Aortic smooth muscle cell (primary cell): ENCODE measurements at places on chromosomes 1 and 21. TPM values are rescaled to one million over a fixed set of nuclear protein-coding genes. Genes with fewer than 3 reads are reported as not detected.

GPR25 gene
- not detected in 2 replicates for total RNA-seq

FLG2 gene
- not detected in 2 replicates for total RNA-seq

HES3 gene
- total RNA-seq: not detected in 2 replicates

ESPN gene
- total RNA-seq: not detected in 2 replicates

INSRR gene
- total RNA-seq: under 0.01 TPM in 1 of 2 replicates, not detected in the other

HAO2 gene
- total RNA-seq: not detected in 2 replicates

SIM2 gene
- not detected in 2 replicates for total RNA-seq

FCGR3A gene
- not detected in 2 replicates for total RNA-seq

P3H1 gene
- 106 and 110 TPM in 2 replicates for total RNA-seq

DSTYK gene
- total RNA-seq: 16.5 and 18.5 TPM in 2 replicates

UBE2U gene
- total RNA-seq: 0.06 TPM in 1 of 2 replicates, not detected in the other

C1orf210 gene
- not detected in 2 replicates for total RNA-seq

ANKRD34A gene
- 0.40 and 0.62 TPM in 2 replicates for total RNA-seq

KDF1 gene
- total RNA-seq: not detected in 2 replicates

WDR64 gene
- not detected in 2 replicates for total RNA-seq

SELL gene
- total RNA-seq: 0.79 and 0.81 TPM in 2 replicates

TNFRSF1B gene
- total RNA-seq: 3.0 and 6.7 TPM in 2 replicates

LAMC2 gene
- 5.0 and 5.3 TPM in 2 replicates for total RNA-seq

OR2AK2 gene
- total RNA-seq: not detected in 2 replicates

LCE1A gene
- not detected in 2 replicates for total RNA-seq

DNM3 gene
- total RNA-seq: 1.1 and 1.2 TPM in 2 replicates

TNFRSF25 gene
- total RNA-seq: 5.4 and 7.5 TPM in 2 replicates

TCHH gene
- total RNA-seq: under 0.01 TPM in 1 of 2 replicates, not detected in the other

NLRP3 gene
- 1.1 and 1.5 TPM in 2 replicates for total RNA-seq

IER5 gene
- 13.7 and 16.3 TPM in 2 replicates for total RNA-seq

C1QB gene
- total RNA-seq: 0.13 TPM in 1 of 2 replicates, not detected in the other

RSBN1 gene
- total RNA-seq: 5.4 and 12.9 TPM in 2 replicates

EXO1 gene
- 6.3 and 13.7 TPM in 2 replicates for total RNA-seq

LINGO4 gene
- total RNA-seq: not detected in 2 replicates

GJA4 gene
- total RNA-seq: 1.1 and 1.6 TPM in 2 replicates

S100A7 gene
- not detected in 2 replicates for total RNA-seq

HSD3B1 gene
- not detected in 2 replicates for total RNA-seq

FCER1G gene
- total RNA-seq: not detected in 2 replicates

DNAJC16 gene
- total RNA-seq: 12.3 and 16.5 TPM in 2 replicates

IVL gene
- not detected in 2 replicates for total RNA-seq

FUCA1 gene
- total RNA-seq: 21.8 and 26.3 TPM in 2 replicates

ZNF683 gene
- total RNA-seq: not detected in 2 replicates

TAL1 gene
- 0.31 and 0.66 TPM in 2 replicates for total RNA-seq

GSTM3 gene
- 21.3 and 57.2 TPM in 2 replicates for total RNA-seq

KIF17 gene
- 0.13 and 0.19 TPM in 2 replicates for total RNA-seq

CYP4Z1 gene
- 0.13 TPM in 1 of 2 replicates, not detected in the other for total RNA-seq

MEF2D gene
- 6.3 and 13.2 TPM in 2 replicates for total RNA-seq

C21orf58 gene
- 3.4 and 6.2 TPM in 2 replicates for total RNA-seq

ARMH1 gene
- total RNA-seq: 0.37 and 0.92 TPM in 2 replicates

RIIAD1 gene
- total RNA-seq: 1.1 TPM in 1 of 2 replicates, not detected in the other

PEF1 gene
- 59.8 and 64.8 TPM in 2 replicates for total RNA-seq

KCNE1 gene
- total RNA-seq: 0.53 and 0.87 TPM in 2 replicates

ZNF326 gene
- total RNA-seq: 5.9 and 7.5 TPM in 2 replicates

GPR161 gene
- 11.4 and 13.2 TPM in 2 replicates for total RNA-seq
